ENCODE measurements at places on chromosomes 3 and 15. TPM values are rescaled to one million over a fixed set of nuclear protein-coding genes. Genes with fewer than 3 reads are reported as not detected.

FEZF2 gene
- not detected for total RNA-seq

POLQ gene
- total RNA-seq = 15.7 TPM

GOLGA6D gene
- total RNA-seq = not detected

TASOR gene
- total RNA-seq = 85.9 TPM

C3orf85 gene
- total RNA-seq = not detected

C3orf33 gene
- total RNA-seq = 2.4 TPM

NT5DC2 gene
- 59.6 TPM for total RNA-seq

PLA2G4B gene
- 0.40 TPM for total RNA-seq

GPR149 gene
- not detected for total RNA-seq

IL17RC gene
- 14.5 TPM for total RNA-seq

SLC38A3 gene
- total RNA-seq = 0.36 TPM

SERPINI2 gene
- not detected for total RNA-seq

TMEM207 gene
- total RNA-seq = not detected

WNT7A gene
- total RNA-seq = not detected

CRYBG3 gene
- 35.6 TPM for total RNA-seq

Data from thoracic aorta endothelial cell (primary cell).